ENCODE measurements at places on chromosomes 6 and 20. TPM values are rescaled to one million over a fixed set of nuclear protein-coding genes. Genes with fewer than 3 reads are reported as not detected.

DNA sequence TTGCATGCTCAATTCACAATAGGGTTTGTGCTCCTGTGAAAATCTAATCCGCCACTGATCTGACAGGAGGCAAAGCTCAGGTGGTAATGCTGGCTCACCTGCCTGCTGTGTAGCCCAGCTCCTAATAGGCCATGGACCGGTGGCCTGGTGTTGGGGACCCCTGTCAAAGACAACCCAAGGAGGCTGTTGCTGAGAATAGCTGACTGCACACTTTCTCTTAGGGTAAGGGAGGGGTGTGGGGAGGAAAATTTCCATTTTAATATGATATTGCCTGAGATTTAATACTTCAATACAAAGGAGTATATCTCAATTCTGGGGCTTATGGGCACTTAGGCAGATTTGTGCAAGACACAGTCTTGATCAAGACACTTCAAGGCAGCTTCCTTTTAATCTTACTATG is 105.8 kb downstream of the ALDH8A1 start:
- no peak for DNase-seq

DNA sequence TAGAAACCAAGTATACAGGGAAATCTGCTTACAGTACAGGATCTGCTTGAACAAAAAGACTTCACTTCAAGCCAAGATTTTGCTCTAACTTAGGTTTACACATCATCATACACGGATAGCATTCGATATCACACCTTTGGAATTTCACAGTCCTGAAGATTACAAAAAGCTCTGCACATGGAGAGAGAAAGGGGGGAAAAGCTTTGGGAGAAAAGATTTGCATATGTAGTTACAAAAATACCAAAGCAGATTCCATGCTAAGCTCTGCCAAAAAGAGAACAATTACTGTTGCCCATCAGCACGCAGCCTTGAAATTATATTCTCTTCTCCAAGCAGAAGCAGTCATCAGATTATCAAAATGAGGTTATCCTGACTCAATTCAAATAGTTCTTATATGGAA is 62.0 kb downstream of the HIVEP2 start:
- DNase-seq: peak; percentile 27

- DNase-seq: no peak
These were observed 7.2 kb upstream of the IPCEF1 start for GRCh38 chr6:154363821-154364220.

SLPI gene
- not detected for total RNA-seq

DNA sequence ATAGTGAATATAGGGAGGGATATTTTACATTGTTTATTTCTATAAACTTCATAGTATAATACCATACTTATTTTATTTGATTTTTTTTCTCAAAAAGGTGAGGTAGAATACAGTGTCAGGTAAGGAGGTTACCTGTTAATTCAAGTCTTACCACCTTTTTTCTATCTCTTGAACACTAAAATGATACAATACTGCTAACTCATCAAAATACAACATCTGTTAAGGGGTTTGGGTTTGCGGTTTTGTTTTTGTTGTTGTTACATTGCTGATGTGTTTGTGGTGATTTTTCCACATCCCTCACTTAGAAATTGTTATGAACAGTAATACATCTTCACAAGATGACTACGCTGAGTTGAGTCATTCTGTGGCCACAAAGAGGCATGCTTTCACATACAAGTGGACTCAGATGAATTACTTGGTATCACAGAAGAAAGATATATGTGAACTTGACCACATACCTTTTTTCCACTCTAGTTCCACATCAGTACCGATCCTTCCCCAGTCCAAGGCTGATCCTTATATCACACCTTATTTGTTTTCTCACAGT is 139.4 kb upstream of the ID4 start:
- peak; percentile 95 for DNase-seq

C4B gene
- 3.1 TPM for total RNA-seq

AIG1 gene
- total RNA-seq: 176 TPM

BYSL gene
- 19.2 TPM for total RNA-seq

DNA sequence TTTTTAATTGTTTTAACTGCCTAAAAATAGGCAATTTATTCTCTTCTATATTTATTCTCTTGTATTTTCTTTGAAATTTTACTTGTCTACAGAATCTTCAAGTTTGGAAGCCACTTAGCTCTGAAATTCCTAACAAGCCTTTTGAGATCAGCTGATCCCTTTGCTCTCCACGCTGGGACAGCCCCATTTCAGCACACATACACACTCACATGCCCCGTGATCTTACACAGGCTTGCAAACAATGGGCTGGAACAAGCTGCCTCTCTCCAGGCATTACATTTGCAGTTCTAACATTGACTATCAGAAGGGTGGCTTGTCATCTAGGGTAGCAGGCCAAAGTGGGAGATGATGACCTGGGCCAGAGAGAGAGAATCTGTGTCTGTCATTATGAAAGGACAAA is 62.1 kb upstream of the RAB32 start:
- no peak for DNase-seq

- no peak for DNase-seq
These were observed 187.8 kb downstream of the TAF4 start for GRCh38 chr20:61877776-61878477.

GRCh38 chr20:60857708-60858107 is 394.4 kb upstream of the CDH4 start:
- DNase-seq: peak; percentile 61

- DNase-seq: no peak
These were observed 40.0 kb upstream of the PTPRT start for GRCh38 chr20:43229696-43230095.

PNPLA1 gene
- total RNA-seq: 0.05 TPM

GRCh38 chr6:133214267-133214666 is 26.9 kb upstream of the EYA4 start:
- no peak for DNase-seq

NFS1 gene
- total RNA-seq: 31.0 TPM

TMEM244 gene
- not detected for total RNA-seq

DNA sequence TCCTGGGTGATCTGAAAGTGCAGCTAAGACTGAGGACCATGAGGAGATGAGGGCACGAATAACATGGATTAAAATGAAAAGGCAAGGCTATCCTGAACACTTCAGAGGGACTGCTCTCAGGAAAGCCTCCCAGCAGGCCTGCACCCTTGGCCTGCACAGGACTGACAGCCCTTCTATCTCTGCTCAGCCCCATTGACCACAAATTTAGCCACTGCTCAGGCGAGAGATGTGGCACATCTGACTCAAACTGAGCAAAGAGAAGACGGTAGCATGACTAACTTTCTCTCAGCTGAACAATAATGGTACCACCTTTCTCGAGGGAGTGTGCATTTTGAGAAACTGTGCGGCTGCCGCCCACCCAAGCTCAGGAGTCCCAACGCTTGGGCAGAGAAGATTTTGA is 257.5 kb downstream of the ADGB start:
- no peak for DNase-seq

DNMT3B gene
- total RNA-seq: 7.1 TPM

DNAH8 gene
- not detected for total RNA-seq

- DNase-seq: no peak
These were observed 49.3 kb upstream of the FLRT3 start for GRCh38 chr20:14386726-14387125.

DNA sequence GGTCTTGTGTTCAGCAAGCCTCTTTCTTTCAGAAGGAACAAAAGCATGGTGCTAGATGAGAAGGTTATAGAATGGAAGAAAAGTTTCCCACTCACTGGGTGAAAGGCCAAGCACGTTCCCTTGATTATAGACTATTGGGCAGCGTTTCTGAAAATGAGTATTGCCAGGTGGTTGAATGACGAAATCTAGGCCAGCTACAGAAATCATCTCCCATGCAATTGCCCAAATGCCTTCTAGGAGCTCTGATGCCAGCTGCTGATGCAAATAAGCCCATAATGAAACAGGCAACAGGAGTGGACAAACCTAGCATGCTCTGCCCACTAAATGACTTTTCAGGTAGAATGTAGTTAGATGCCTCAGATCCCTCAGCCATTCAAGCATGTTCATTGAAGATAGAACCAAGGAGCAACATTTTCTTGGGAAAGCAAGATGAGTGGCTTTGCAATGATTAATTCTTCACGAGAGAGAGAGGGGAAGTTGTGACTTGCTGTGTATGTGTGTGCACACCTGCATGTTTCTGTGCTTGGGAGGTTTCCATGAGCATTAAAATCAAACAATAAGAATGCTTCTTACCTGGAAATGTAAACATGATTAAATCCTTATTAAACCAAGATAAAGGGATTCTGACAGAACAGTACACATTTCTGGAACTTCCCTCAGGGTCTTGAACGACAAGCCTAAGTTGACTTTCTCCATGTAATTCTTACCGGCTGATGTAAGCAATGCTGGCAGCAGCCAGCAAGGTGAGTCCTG is 43.6 kb downstream of the ADTRP start:
- no peak for DNase-seq

- peak; percentile 70 for DNase-seq
These were observed 510.7 kb upstream of the SULF2 start for GRCh38 chr20:48295966-48296421.

DNA sequence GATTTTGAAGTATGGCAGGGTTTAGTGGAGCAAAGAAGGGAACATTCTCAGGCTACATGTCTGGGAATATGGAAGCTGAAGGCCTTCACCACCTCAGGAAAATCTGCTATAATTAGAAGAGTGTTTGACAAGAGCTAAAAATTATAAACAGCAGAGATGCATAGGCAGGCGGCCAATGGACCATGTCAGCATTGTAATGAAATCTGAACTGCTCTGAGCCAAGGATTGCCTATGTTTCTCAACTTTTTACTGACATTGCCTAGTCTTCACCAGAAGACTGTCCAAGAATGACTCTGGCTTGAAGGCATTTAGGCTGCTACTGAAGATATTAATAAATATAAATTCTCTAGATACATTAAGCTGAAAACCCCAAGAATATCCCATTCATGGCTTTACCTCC is 84.1 kb downstream of the C6orf52 start:
- DNase-seq: no peak

- peak; percentile 94 for DNase-seq
These were observed 41.5 kb upstream of the ADGRF1 start for GRCh38 chr6:47083586-47084047.

REM1 gene
- total RNA-seq: not detected

GRCh38 chr6:144305567-144305966 is 20.4 kb downstream of the UTRN start:
- no peak for DNase-seq

DNA sequence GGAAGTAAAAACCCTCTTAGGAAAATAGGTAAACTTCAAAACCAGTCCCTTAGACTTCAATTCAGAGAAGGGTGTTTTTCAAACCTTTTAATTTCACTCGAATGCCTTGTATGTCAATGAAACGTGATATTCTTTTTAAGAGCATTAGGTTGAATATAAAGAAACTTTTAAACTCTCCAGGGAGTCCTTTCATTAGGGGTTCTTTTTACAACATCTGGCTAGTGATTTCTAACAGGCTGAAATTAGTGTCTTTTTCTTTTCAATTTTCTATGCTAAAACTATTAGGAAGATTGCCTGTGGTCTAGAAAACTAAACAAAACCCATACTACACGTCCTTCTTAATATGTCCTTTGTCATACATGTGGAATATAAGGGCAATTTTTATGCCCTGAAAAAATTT is 569.7 kb upstream of the CITED2 start:
- DNase-seq: no peak

PPP1R11 gene
- 105 TPM for total RNA-seq

GRCh38 chr6:33433544-33434191 is 13.8 kb downstream of the SYNGAP1 start:
- no peak for DNase-seq

DNA sequence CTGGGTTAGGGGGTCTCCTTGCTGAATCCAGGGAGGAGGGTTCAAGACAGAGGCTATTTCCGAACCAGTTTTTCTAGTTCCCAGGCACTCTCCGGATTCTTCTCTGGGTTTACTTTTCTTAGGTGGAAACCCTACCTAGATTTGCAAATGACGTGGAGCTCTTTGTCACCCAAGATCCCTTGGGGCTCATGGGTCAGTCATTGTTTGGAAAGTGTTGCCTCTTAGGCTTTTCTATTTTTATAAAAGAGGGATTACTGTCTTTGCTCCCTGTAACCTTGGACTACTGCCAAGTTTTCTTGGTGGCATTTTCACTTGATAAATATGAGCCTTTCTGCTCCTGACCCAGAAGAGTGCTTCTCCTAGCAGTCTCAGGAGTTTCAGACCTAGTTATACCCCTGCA is 33.6 kb downstream of the FAM209B start:
- peak; percentile 65 for DNase-seq

- no peak for DNase-seq
These were observed 69.0 kb upstream of the UST start for GRCh38 chr6:148677594-148678476.

DNA sequence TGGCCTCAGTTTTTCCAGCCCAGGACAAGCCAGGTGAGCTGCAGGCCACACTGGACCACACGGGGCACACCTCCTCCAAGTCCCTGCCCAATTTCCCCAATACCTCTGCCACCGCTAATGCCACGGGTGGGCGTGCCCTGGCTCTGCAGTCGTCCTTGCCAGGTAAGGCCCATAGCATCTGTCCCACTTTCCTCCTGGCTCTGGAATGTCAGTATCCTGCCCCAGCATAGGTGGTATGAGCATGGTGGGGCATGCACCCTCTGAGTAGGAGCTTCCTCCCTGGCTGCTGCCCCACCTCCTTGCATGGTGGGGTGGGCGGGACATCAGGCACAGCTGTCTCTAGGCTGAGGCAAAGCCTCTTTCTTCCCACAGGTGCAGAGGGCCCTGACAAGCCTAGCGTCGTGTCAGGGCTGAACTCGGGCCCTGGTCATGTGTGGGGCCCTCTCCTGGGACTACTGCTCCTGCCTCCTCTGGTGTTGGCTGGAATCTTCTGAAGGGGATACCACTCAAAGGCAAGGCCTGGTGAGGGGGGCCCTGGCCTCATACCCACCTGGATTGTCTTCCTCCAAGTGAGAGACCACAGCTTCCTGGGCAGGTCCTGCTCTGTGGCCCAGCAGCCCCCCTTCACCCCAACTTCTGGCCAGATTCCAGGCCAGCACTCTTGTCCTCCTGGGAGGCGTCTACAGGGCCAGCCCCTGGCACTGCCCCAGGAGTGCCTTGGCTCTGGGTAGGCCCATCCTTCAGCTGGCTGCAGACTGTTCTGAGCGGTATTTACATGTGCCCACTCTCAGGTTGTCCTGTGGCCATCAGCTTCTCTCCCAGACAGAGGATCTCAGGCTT is 9.1 kb downstream of the PI16 start:
- DNase-seq: no peak

- peak; percentile 21 for DNase-seq
These were observed at the start of gene HLA-DRB1 for GRCh38 chr6:32589596-32590449. TSS of gene HLA-DRB1 (minus strand) at chr6:32589848. CDS start at chr6:32589742, 106 bp downstream.

GRCh38 chr20:14418376-14418775 is 81.0 kb upstream of the FLRT3 start:
- DNase-seq: no peak

GRCh38 chr6:3957321-3957720 is 108.1 kb downstream of the FAM50B start:
- peak; percentile 11 for DNase-seq

GRCh38 chr6:53925891-53926290 is 131.1 kb downstream of the LRRC1 start:
- no peak for DNase-seq

LINC00237 gene
- not detected for total RNA-seq
